Renal cortical epithelial cell (primary cell): ENCODE measurements at places on chromosomes 3 and 15. TPM values are rescaled to one million over a fixed set of nuclear protein-coding genes. Genes with fewer than 3 reads are reported as not detected.

Gene SCAANT1
- total RNA-seq, result not detected in 2 replicates

Gene CAND2
- 1.0 and 2.7 TPM in 2 replicates for total RNA-seq

Gene THSD4
- total RNA-seq, result 22.6 and 58.6 TPM in 2 replicates

Gene LRRC28
- 20.0 and 27.8 TPM in 2 replicates for total RNA-seq

Gene C2CD4A
- under 0.01 and 11.7 TPM in 2 replicates for total RNA-seq

Gene ETV5
- total RNA-seq, result 10.5 and 17.5 TPM in 2 replicates

- DNase-seq, result no peak
Measured at GRCh38 chr15:48754011-48754410, 56.9 kb downstream of the CEP152 start.

DNA sequence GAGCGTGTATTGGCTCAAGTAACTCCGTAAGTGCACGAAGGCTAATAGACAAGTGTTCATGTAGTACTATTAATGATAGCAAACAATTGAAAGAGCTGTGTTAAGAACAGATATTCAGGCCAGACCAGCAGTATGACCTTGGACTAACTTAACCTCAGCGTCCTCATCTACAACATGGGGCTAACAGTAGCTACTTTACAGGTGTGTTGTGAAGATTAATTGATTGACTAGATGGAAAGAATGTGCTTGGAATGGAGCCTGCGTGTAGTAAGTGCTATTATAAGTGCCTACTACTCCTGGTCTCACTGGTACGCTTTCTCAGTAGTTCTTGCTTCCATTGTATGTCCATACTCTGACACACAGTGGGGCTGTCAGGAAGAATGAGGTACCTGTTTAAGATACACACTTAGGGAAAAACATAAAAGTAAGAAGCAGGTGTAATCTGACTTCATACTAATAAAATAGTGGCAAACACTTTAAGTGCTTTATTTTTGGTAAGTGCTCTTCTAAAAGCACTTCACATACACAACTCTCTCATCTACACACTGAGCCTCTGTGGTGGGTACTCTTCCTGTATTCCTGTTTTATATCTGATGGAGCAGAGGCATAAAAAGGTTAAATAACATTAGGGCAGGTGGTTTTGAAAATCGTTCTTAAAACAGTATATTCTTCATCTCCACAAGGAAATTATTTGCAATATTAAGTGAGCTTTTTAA, 24.3 kb upstream of the FBXL22 start:
- DNase-seq, result no peak

DNA sequence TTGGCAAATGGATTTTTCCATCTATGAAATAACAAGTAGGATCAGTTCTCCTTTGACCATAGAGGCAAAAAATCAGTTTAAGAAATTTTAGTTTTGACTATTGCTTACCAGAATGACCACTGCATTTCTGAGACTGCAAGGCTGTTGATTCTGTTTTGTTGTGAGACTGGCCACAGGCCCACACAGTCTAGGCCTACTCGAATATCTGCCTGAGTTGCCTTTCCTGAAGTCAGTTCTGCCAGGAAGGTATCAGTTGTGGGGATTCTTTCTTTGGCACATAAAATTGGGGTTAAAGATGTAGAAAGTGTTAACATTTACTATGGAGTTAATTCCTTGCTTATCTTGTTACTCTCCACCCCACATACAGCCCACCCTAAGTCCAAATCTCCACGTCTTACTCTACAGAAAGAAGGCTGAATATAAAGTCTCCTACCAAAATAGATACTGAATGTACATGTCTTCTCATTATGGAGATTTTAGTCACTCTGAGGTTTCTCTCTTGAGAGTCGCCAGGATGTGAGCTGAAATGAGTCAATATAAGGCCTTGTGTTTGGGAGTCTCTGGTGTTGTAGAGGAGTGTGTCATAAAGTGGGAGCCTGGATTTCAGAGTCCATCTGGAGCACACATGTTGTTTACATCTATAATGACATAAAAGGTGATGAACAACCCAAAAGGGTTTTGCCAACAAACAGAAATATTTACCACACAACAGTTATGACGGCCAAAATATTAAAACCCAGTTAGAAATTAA, 45.0 kb upstream of the WWTR1 start:
- DNase-seq, result peak; percentile 9

GRCh38 chr15:93483923-93484322, 394.9 kb upstream of the RGMA start:
- DNase-seq, result no peak

- DNase-seq, result peak; percentile 43
Measured at GRCh38 chr3:138442433-138442832, 8.0 kb downstream of the ESYT3 start.

DNA sequence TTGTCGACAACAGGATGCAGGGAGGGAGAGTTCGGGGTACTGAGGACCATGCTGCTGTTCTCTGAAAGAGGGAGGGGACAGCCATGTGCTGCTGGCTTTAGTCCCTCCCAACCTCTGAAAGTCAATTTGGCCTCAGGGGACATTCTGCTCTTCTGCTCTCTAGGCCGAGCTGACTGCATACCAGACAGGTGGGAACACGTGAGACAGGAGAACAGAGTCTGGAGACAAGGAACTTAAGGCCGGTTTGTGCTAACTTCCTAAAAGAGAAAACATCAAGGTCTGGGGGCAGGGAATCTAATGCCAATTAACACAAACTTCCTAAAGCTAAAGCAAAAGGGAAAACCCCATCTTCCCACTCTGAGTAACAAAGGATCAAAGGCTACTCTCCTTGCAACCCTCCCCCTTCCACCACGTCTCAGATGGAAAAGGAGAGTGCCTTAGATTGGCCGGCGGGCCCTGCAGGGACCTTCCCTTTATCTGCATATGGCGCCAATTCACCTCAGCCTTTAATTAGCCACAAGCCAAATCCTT, 41.0 kb downstream of the SLCO2A1 start:
- DNase-seq, result peak; percentile 68

GRCh38 chr3:115651087-115651486, 27.8 kb downstream of the GAP43 start:
- DNase-seq, result no peak
